Activated T-helper 1 cell treated with anti-CD3 and anti-CD28 coated beads, Interleukin-2, amount 50 U/mL, for 16 hours (primary cell): ENCODE measurements at places on chromosomes 12 and 14.

DNA sequence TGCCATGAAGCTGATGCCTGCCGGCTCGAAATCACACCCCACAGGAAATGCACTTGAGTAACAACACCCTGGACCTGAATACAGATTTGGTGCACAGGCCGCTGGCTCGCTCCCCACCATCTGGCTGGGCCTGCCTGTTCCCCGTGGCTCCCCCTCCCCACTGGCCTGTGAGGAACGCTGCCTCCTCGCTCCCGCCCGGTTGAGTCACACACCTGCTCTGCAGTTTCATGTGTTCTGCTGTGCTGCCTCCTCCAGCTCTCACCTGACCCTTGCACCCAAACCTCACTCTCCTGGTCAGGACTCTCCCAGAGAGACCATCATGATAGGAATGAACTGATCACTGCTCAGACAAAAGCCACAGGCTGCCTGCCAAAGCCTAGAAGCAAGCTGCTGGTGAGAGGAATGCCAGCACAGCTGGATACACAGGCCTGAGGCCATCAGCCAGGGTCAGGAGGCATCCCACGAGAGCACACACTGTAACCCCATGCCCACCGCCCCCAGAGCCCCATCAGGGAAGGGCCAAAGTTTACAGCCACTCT is 3.8 kb upstream of the SIVA1 start:
- DNase-seq: no peak

GRCh38 chr12:76247026-76247646 is 101.1 kb downstream of the BBS10 start:
- DNase-seq: no peak

DNA sequence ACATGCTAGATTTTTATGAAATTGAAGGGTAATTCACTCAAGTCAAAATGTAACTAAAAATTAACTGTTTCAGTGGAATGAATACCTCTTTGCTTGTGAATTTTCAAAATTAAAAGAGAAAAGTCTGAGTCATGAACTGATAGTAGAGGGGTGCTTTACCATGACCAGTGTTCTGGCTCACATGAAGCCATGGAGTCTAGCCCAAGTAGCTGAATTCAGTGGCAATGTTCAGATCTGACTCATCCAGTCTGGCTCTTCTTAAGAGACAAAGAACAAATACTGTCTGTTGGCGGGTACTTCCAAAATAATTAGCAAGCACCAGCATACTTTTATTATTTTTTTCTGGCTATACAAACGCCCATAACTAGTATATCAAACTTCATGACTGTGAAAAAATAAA is 366.3 kb upstream of the GARIN6 start:
- DNase-seq: no peak

DNA sequence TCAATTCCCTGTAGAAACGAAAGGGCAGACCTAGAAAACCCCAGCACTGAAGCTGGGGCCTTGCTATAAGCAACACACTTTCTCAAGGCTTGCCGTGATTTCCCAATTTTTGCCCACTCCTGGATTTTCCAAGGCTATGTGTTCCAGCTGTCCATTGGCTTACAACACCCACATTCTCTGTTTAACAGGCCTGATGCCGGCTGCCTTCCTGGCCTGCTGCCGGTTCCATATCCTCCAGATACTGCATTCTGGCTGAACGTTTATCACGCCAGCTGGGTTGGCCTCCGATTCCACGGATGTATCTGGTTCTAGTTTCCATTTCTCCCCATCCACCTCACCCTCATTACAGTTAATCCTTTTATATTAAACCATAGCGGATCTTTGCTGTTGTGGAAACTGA is 2.0 kb upstream of the PCNX1 start:
- DNase-seq: no peak

DNA sequence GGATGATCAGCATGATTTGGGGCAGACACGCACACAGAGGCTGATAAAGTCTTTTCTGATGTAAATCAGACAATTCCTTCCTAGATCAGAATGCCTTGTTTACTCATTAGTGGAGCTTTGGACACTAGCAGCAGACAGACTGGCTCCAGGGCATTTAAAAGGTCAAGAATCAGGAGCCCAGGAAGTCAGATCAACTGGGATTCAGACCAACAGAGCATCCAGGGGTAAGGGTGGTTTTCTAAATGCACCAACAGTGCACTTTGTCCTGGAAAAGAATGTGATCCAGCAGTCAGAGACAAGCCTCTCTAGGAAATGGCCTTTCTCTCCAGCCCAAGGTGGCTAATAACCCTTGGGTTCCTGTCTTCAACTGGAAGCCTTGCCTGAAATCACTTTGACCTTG is 405.3 kb downstream of the MED13L start:
- no peak for DNase-seq

GRCh38 chr14:43360239-43360638 is 1146.8 kb downstream of the FSCB start:
- no peak for DNase-seq

DNA sequence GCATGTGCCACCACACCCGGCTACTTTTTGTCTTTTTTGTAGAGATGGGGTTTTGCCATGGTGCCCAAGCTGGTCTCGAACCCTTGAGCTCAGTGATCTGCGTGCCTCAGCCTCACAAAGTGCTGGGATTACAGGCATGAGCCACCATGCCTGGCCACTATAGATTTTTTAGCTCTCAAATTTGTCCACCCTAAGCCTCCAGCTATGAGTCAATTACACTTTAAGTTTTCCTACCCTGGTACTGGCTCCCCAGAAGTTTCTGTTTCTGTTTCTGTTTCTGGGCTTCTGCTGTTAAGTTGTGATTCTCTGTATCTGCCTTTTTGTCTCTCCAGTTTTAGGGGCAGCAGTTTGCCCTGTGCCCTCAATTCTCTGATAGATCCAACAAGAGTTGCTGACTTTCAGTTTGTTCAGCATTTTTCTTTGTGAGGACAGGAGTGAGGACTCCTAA is 4.4 kb upstream of the TINF2 start:
- no peak for DNase-seq

DNA sequence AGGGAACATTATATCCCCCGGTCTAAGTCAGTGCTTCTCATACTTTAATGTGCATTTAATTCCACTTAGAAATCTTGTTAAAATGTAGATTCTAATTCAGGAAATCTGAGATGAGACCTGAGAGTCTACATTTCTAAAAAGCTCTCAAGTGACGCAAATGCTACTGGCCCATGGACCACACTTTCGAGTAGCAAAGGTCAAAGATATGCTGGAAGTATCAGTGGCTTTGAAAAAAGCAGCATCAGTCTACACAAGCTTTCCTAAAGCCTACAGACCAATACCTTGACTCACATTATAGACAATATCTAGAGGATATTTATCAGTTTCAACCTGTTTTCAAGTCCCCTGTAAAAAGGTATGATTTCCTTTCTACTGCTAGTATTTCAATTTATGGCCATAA is 248.6 kb downstream of the CEP128 start:
- DNase-seq: no peak

GRCh38 chr12:98793121-98793520 is 148.0 kb downstream of the APAF1 start:
- no peak for DNase-seq

DNA sequence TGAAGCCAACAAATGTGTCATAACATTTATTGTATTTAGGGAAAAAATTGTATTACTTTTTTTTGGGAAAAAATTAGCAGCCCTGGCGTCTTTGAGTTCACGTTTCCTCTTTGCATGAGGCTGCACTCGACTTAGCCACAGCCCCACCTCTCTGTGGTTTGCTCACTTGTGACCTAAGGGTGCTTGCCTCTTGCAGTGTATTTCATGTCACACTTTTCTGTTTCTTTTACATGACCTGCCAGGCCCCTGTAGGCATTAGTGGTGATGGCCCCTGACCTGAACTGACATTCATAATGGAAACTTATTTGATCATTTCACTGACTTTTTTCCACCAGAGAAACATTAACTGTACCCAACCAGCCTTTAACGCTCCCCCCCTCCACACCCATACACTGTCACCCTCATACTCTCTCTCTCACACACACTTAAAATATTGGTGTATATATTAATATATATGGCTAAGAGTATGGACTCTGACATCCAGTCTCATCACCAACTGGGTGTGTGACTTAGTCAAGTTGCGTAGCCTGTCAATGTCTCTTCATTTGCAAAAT is 122.9 kb downstream of the PRKCH start:
- DNase-seq: peak; percentile 38

DNA sequence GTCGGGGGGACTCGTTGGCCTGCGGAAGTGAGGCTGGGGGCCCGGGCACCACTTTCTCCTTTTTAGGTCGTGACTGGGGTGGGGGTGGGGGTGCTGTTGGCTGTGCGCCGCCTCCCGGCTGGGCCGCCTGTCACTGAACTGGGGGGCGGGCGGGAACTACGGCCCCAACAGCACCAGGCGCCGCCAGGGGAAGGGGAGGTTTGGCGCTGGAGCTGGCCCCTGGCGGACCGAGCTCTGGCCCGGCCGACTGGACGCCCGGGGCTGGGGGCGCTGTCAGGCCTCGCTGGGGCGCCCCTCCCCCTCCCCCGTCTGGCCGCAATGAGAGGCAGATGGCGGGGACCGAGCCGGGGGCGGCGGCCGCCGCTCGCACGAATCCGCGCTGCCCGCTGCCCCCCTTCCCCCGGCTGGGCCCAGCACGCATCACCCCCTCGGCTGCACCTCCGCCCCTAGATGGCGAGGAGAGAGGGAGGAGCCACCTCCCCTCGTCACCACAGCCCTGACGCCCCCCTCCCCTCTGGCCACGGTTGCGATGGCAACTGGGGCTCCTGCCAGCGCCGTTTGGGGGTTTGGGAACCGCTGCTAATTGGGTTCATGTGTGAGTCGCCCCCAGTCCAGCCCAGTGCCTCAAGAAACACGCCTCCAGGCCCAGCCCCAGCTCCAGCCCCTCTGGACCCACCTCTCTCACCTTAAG is 723 bp downstream of the NFATC4 start:
- DNase-seq: no peak

DNA sequence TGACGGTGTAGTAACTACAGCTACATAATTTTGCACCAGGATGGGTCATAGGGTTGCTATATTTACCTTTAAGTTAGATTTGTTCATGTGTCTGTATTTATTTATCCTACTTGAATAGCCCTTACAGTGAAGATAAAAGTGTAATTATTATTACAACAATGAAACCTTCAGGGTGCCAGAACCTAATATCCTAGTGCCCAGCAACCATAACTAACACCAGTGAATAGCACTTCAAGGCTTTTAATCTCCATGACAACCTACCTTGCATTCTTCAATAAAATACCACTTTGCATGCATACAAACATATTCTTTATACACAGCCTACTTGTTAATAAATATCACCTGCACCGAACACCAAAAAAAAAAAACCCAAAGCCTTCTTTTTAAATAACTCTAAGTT is 58.7 kb upstream of the G2E3 start:
- DNase-seq: no peak

DNA sequence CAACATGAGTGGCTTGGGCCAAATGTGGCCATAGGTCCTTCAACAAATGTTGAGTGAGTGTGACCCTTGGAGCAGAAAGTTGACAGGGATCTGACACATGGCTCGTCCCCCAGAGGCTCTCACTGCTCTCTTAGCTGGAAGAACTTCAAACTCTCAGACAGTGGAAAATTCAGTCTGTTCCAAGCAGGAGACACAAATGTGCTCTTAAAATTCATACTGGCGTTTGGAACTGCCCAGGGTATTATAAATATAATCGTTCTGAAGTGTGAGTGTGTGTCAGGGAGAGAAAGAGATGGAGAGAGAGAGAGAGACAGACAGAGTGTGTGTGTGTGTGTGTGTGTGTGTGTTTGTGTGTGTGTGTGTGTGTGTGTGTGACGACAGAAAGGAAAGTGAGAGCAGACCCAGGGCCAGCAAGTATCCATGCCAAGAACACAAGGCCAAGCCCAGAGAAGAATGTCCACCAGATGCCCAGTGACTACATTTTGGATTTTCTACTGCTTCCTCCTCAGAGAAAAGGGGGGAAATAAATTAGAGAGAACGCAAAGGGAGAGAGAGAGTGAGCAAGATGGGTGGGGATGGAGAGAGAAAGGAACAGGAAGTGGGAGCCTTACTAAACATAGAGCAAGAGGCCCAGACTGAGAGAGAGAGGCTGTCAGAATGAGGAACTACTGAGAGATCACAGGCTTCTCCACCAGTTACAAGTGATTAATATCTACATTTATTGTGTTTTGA is 193.6 kb upstream of the NUDT4 start:
- no peak for DNase-seq

GRCh38 chr14:80428671-80429070 is 217.4 kb upstream of the DIO2 start:
- DNase-seq: no peak

DNA sequence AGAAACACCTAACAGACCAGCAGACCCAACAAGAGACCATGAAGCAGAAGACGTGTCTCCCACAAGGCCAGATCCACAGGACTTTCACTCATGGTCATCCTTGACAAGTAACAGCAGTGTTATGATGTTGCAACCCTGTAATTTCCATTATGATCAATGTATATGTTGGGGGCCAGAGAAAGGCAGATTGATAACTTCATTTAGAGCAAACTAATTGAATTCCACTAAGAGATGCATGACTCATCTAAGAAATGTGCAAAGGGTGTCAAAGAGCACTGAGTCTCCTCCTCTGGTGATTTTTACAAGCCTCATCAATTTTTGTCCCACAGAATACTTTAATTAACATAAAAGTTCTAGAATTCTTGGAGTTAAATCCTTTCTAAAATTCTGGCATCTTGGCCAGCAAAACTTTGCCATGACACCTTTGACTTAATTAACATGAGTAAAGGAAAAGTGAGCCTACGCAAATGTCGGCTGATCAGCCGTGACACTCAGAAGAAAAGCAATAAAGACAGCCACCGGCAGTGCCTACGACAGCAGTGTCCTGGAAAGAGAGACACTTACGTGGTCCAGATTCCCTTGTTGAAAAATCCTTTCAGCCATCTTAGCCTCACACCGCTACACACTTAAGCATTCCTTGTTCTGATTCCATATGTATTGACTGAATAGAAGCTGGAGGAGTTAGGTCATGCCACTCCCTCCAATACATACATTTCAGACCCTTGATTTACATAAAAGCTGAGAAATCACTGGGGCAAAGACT is 370.2 kb upstream of the CCDC196 start:
- no peak for DNase-seq

- DNase-seq: no peak
Observed at GRCh38 chr12:56164345-56164729, 6.2 kb downstream of the MYL6 start.

- DNase-seq: no peak
Observed at GRCh38 chr14:71204231-71204630, 297.0 kb downstream of the PCNX1 start.
